Heart left ventricle (tissue), 16 donors: ENCODE measurements at places on chromosomes 6 and 20.

DNA sequence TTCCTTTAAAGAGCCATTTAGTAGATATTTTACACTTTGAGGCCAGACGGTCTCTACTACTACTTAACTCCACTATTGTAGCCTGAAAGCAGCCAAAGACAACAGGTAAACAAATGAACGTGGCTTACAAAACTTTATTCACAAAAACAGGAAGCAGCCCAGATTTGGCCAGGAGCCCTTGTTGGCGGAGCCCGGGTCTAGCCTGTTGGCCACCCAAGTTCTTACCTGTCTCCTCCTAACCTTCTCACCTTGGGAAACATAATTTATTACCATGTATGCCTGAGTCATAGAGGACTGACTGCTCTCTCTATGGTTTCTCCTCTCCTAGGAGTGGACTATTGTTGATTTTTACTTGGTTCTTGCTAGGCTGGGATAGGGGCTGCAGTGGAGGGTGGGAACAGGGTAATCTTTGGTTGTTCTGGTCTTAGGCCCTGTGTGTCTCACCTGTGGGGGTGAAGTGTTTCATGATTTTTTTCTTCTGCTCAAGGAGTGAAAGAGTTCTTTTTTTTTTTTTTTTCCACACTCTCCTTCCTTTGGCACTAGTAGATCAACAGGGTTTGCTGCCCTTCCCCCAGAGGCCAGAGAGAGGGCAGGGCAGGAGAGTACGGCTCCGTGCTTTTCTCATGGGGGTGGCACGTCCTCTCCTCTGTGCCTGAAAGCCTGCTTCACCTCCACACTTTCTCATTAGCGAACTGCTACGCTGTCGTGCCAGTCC lies 90.0 kb downstream of the RPP40 start:
- DNase-seq = no peak
- no peak overlapping the region for H3K27ac ChIP-seq
- no peak overlapping the region for H3K4me3 ChIP-seq

- peaks cover 20% of the 10 kb centered on the region for H3K4me1 ChIP-seq
- H3K27ac ChIP-seq = peak overlapping the region; percentile 39
- no peak for DNase-seq
- no peak overlapping the region for H3K4me3 ChIP-seq
These were observed 27.1 kb downstream of the RIPOR2 start for GRCh38 chr6:24908650-24909035.

DNA sequence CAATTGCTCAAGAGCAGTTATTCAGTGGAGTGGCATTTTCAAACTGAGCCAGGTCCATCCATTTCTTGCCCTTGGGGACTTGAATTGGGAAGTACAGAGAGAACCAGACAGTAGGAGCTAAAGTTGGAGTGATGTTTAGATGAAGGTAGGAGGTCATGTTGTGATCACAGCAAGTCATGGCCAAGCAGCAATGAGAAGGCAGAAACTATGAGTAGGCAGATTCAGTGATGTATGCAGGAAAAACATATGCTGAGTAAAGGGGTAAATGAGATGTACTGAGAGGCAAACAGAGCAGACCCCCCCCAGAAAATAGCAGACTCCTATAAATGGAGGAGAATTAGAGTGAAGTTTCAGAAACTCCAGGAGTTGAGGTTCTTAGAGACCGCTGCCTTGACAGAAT lies 95.8 kb downstream of the PERP start:
- H3K27ac ChIP-seq = no peak overlapping the region
- no peak overlapping the region for H3K4me3 ChIP-seq
- no peaks in the 10 kb centered on the region for H3K27me3 ChIP-seq

DNA sequence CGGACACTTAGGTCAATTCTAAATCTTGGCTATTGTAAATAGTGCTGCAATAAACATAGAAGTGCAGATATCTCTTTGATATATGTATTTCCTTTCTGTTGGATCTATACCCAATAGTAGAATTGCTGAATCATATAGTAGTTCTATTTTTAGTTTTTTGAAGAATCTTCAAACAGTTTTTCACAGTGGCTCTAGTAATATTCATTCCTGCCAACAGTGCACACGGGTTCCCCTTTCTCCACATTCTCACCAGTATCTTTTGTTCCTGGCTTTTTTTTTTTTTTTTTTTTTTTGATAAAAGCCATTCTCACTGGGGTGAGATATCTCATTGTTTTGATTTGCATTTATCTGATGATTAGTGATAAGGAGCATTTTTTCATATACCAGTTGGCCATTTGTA lies 1.8 kb upstream of the FBXL4 start:
- H3K27me3 ChIP-seq = no peaks in the 10 kb centered on the region
- peaks cover 25% of the 10 kb centered on the region for H3K4me1 ChIP-seq
- no peak overlapping the region for H3K27ac ChIP-seq
- no peaks in the 10 kb centered on the region for H3K36me3 ChIP-seq
- DNase-seq = no peak

DNA sequence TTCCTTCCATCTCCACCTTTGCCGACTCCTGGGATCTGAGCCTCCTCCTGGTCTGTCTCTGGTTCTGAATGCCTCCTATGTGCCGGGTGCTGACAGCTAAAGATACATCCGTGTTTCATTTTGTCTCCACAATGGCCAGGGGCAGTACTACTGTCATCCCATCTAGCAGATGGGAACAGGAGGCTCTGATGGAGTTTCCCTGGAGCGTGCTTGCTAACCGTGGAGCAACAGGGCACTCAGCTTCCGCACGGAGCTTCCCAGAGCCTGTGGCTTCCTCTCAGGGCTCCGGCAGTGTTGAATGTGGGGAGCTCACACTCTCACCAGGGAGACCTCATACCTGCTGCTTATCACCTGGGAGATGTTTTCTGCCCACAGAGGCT lies 11.9 kb upstream of the NPBWR2 start:
- H3K27ac ChIP-seq = no peak overlapping the region
- H3K27me3 ChIP-seq = peaks cover 25% of the 10 kb centered on the region
- H3K4me1 ChIP-seq = no peaks in the 10 kb centered on the region

GRCh38 chr20:56359212-56360132 lies 698 bp downstream of the FAM210B start:
- H3K27me3 ChIP-seq = no peaks in the 10 kb centered on the region
- H3K36me3 ChIP-seq = peaks cover 14% of the 10 kb centered on the region
- peak; percentile 37 for DNase-seq
- peak overlapping the region; percentile 72 for H3K4me3 ChIP-seq

- peak overlapping the region; percentile 78 for H3K4me3 ChIP-seq
- H3K4me1 ChIP-seq = peaks cover 7% of the 10 kb centered on the region
- H3K27me3 ChIP-seq = no peaks in the 10 kb centered on the region
- no peak for DNase-seq
- H3K27ac ChIP-seq = peak overlapping the region; percentile 67
These were observed 485 bp upstream of the RTF2 start for GRCh38 chr20:56467968-56468315.

DNA sequence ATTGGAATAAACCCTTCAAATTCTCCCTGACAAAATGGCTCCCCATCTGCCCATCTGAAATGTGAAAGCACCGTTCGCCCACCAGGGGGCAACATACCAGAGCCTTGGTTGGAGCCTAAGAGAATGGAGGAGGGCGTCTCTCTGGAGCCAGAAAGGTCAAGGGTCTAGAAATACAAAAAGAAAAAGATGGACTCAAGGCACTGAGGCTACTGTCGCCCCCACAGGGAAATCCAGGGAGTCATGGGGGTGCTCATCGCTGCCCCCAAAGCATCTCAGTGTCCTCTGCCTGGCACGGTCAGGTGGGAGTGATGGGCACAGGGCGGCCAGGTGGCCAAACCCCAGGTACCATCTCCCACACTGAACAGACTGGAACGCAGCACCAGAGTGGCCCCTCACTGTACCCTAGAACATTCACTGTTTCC lies 136.3 kb downstream of the ZMYND8 start:
- H3K27me3 ChIP-seq = no peaks in the 10 kb centered on the region
- H3K27ac ChIP-seq = no peak overlapping the region
- peaks cover 72% of the 10 kb centered on the region for H3K36me3 ChIP-seq
- no peak for DNase-seq

DNA sequence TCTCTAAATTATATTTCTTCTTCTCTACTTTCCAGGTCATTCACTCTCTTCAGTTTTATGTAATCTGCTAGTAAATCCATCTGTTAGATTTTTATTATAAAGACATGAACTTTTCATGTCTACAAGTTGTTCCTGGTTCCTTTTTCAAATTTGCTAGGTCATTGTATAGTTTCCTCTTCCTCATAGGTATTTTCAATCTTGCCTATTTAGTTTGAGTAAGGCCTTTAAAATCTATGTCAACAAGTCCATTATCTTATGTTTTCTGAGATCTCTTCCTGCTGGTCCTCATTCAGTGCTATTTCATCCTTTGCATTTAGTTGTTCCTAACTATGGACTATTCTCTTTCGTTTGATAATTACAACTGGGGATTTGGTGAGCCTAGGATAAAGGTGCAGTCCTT lies 11.0 kb downstream of the RRBP1 start:
- peaks cover 20% of the 10 kb centered on the region for H3K4me1 ChIP-seq
- no peak overlapping the region for H3K27ac ChIP-seq
- H3K36me3 ChIP-seq = peaks cover 3% of the 10 kb centered on the region

GRCh38 chr6:125294925-125295324 lies 6.8 kb downstream of the HDDC2 start:
- no peak overlapping the region for H3K4me3 ChIP-seq
- peak overlapping the region; percentile 46 for H3K27ac ChIP-seq
- H3K4me1 ChIP-seq = peaks cover 7% of the 10 kb centered on the region
- peaks cover 77% of the 10 kb centered on the region for H3K36me3 ChIP-seq
- no peaks in the 10 kb centered on the region for H3K27me3 ChIP-seq

GRCh38 chr6:139549561-139550070 lies 175.2 kb upstream of the CITED2 start:
- no peaks in the 10 kb centered on the region for H3K27me3 ChIP-seq
- H3K4me1 ChIP-seq = no peaks in the 10 kb centered on the region
- no peak overlapping the region for H3K4me3 ChIP-seq
- no peak for DNase-seq

GRCh38 chr6:47209632-47210031 lies 100.1 kb downstream of the TNFRSF21 start:
- H3K4me1 ChIP-seq = no peaks in the 10 kb centered on the region
- H3K4me3 ChIP-seq = no peak overlapping the region
- DNase-seq = no peak
- H3K27ac ChIP-seq = no peak overlapping the region
- no peaks in the 10 kb centered on the region for H3K36me3 ChIP-seq

DNA sequence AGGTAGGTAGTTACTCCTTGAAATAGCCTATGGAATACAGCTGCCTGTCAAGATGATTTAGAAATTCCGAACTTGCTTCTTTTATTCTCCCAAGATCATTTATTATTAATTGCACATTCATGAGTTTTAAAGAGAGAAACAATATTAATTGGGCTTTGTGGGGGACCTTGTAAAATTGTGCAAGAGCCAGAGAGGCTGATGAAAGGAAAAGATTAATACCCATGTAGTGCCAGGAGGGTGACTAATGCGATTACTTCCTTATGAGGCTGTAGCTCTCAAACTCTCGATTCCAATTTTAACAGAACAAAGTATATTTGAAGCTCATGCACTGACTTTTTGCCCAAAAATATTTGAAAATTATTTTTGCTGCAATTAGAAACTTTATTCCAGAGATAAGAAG lies 423.8 kb upstream of the ID4 start:
- no peak overlapping the region for H3K27ac ChIP-seq
- H3K27me3 ChIP-seq = no peaks in the 10 kb centered on the region
- DNase-seq = no peak
- H3K4me1 ChIP-seq = no peaks in the 10 kb centered on the region

DNA sequence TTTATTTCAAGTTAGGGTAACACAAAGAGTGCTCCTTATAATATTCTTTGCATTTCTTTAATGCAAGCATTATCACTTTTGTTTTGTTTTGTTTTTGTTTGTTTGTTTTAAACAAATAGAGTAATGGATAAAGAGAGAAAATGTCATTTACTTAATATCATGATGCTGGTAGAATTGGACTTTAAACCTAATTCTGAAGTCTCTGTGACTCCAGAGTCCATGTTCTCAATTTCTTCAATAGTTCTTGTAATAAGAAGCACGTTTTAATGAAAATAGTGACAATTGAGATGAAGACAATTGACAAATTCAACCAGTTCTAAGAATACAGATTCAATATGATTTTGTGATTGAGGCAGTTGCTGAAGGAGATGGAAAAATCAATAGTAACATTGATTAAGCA lies 30.3 kb upstream of the MANEA start:
- H3K4me1 ChIP-seq = peaks cover 3% of the 10 kb centered on the region
- DNase-seq = no peak
- H3K36me3 ChIP-seq = no peaks in the 10 kb centered on the region

DNA sequence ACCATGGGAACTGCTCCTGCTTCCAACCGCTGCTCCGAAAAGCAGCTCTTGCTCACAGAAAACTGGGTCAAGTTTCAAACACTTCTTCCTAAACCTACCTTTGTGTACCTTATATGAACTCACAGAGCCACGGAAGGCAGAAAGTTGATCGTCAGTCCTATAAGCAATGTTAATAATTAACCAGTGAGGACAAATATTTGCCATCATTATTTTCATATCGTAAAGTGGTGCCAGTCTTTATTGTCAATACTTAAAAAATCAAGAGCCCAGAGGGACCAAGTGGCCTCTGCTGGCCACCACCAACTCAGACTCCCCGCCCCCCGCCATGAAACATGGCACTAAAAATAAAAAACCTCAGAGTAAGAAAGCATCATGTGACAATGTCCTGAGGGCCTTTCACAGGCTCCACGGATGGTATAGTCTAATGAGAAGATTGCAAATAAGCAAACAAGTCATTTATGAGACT lies 9.1 kb upstream of the PBOV1 start:
- H3K4me3 ChIP-seq = no peak overlapping the region
- no peak overlapping the region for H3K27ac ChIP-seq
- DNase-seq = no peak
- H3K27me3 ChIP-seq = no peaks in the 10 kb centered on the region

DNA sequence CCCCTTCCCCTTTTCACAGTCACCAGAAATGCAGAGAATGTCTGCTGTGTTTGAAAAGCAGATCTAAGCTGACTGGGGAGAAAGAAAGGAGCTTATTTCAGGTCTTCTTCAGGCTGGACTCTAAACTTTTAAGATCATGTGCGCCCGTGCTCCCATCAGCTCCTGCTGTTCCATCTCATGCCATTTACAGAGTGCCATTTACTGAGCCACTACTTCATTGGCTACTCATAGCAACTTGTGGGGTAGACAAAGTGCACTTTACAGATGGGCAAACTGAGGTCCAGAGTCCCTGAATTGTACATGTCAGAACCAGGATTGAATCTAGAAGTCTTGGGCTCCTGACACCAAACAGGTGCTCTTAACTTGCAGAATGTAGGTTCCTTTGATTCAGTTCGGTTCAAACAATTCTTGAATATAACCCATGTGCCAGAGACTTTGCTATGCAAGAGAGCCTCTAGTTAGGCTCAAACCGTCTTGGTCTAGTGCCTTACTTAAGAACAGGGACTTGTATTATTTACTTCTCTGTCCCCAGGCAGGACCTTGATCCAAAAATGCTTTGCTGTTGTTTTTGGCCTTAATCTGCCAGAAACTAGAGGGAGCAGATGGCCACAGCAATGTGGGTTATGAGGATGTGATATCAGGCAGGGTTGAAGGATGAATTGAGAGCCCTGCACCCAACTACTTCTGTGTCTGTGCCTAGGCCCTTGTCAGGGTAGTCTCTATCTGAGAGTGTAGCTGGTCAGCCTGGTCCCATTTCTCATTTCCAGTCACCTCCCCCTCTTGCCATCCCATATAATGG lies 56.4 kb downstream of the RALY start:
- no peak overlapping the region for H3K4me3 ChIP-seq
- H3K4me1 ChIP-seq = peaks cover 79% of the 10 kb centered on the region
- H3K36me3 ChIP-seq = no peaks in the 10 kb centered on the region

GRCh38 chr6:69061066-69061465 lies 426.0 kb downstream of the ADGRB3 start:
- no peak for DNase-seq
- H3K27me3 ChIP-seq = no peaks in the 10 kb centered on the region
- no peaks in the 10 kb centered on the region for H3K36me3 ChIP-seq
- H3K4me1 ChIP-seq = no peaks in the 10 kb centered on the region
- no peak overlapping the region for H3K27ac ChIP-seq
- H3K4me3 ChIP-seq = no peak overlapping the region

- no peaks in the 10 kb centered on the region for H3K36me3 ChIP-seq
- DNase-seq = no peak
- H3K4me1 ChIP-seq = peaks cover 4% of the 10 kb centered on the region
- H3K27ac ChIP-seq = no peak overlapping the region
- no peak overlapping the region for H3K4me3 ChIP-seq
These were observed 793.4 kb downstream of the TENT5A start for GRCh38 chr6:80959034-80959433.
